ENCODE measurements at places on chromosomes 11 and 22.

- DNase-seq: peak; percentile 57
Observed at GRCh38 chr11:116931206-116931953, 94.0 kb upstream of the APOA1 start.

GRCh38 chr11:116394022-116394421, 378.8 kb downstream of the BUD13 start:
- no peak for DNase-seq

- DNase-seq: no peak
Observed at GRCh38 chr22:50490531-50491308, 4.1 kb downstream of the MIOX start.

DNA sequence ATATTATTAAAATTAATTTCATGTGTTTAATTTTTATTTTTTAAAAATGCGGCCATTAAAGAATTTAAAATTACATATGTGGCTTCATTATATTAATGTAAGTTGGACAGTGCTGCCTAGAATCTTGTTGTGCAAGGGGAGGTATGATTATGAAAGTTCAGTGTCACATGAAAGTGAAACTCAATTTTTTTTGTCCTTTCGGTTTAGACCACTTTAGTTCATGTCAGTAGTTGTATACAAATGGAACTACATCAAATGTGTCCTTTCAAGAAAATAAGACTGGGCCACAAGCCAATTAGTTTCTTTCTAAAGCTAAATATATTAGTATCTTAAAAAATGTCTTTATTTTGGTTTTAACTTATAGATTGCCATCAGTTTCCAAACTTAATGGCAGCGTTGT, 35.7 kb downstream of the TBCEL start:
- DNase-seq: no peak

DNA sequence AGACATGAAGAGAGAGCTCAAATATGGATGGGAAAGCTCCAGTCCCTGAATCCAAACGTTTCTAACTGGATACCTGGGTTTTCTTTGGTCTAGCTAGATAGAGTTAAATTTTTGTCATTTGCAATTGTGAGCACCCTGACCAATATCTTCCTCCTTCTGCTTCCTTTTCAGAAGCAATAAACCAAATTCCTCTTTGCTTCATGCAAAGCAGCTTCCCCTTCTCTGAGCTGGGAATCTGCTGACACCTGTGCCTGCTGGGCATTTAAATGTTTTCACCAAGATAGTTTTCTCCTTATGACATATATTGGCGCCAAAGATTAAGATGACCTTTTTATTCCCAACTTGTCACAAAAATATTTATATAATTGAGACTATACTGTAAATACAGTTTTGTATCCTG, 27.9 kb upstream of the PAK1 start:
- no peak for DNase-seq

DNA sequence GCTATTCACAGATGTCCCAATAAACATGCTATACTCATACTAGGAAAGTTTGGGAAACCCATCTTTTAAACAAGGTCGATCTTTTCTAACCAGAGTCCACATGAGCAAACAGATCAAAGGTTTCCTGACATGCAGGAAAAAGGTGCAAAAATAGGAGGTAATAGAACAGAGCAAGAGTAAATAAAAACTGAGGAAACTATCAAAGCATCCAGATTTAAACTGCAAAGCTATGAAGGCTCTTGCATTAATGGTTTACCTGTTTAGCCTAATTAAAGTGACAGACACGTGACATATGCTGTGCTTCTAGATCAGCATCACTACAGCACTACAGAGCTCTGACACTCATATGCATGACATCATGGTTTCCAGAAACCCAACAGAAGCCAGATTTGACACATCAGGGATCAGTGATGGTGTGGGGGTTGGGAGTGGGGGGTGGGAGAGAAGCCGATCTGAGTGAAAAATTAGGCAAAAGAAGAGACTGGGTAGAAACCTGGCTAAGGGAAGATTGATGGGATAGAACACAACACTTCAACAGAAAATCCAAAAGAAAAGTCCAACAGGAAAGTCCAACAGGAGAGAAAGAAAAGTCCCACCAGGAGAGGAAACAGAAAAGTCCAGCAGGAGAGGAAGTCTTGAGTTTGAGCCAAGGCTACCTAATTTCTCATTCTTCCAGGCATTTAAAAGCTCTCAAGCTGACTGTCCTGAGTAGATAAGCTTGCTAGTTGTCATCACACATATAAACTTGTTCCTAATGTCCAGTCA, 262.3 kb downstream of the SOX6 start:
- DNase-seq: no peak

DNA sequence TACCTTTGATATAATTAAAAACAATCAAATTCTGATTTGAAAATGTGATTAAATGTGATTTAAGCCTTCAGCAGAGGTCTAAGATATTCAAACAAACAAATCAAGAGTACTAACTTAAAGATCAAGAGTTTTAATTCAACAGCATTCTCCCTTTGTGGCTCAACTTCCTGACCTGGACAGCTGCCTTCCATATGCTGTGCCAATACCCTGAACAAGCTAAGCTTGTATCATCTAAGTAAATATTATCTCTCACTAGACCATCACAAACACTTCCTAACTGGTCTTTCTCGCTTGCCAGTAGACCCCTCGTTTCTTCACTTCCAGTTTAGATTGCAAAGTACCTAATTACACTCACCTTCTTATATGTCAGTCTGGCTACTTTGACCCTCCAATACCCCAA, 35.9 kb upstream of the P4HA3 start:
- DNase-seq: no peak

GRCh38 chr22:19691721-19692341, 22.5 kb upstream of the SEPTIN5 start:
- DNase-seq: no peak

- no peak for DNase-seq
Observed at GRCh38 chr11:76512851-76513653, 68.2 kb downstream of the EMSY start.

GRCh38 chr22:19016081-19016766, 80.1 kb upstream of the PRODH start:
- DNase-seq: no peak

DNA sequence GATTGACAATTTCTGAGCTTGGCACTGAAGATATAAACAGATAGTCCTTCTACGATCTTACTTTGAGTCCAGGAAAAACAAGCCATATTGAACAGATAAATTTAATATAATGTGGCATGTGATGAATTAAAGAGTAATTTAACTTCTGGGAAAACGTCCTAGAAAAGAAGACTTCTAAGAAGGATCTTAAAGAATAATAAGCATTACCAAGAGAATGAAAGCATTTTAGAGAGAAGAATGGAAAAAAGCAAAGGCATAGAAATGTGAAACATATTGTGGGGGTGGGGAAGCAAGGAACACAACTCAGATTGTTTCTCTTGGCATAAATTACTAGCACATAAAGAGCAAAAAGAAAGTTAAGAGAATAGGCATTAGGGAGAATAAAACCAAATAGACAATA, 5.4 kb downstream of the DDIAS start:
- no peak for DNase-seq
